ENCODE measurements at places on chromosomes 16 and 17.

DNA sequence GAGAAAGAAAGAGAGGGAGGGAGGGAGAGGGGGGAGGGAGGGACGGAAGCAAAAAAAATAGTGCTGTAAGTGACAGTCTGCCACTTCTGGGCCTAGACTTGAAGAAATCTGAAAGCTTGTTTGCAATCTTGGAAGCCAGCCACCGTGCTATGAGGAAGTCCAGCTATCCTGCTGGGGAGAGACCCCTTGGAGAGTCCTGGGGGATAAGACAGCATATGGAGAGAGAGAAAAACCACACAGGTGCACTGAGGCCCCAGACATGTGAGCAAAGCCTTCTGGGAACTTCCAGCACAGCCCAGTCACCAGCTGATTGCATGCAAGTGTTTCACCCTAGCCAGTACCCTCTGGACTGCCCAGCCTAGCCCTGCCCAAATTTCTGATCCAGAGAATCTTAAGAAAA is 12.6 kb upstream of the ALOX12B start:
- no peak for DNase-seq

GRCh38 chr17:2172077-2172851 is 117.4 kb downstream of the HIC1 start:
- DNase-seq: peak; percentile 99

- DNase-seq: no peak
Measured at GRCh38 chr17:32593003-32593402, 106.2 kb downstream of the CDK5R1 start.

DNA sequence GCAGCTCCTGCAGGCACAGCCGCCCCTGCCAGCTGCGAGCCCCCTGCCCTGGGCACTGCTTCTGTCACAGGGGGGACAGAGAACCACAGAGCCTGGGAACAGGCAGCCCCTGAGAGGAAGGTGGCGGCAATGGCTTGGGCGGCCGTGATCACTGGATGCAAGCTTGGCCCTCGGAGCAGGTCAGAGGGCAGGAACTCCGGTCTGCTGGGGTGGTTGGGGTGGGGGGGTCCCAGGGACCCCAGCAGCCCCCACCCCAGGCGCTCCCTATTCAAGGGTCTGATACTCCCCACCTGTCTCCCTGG is 1.9 kb upstream of the CYBA start:
- DNase-seq: no peak

- DNase-seq: no peak
Measured at GRCh38 chr16:71609066-71609465, 16.9 kb upstream of the MARVELD3 start.

DNA sequence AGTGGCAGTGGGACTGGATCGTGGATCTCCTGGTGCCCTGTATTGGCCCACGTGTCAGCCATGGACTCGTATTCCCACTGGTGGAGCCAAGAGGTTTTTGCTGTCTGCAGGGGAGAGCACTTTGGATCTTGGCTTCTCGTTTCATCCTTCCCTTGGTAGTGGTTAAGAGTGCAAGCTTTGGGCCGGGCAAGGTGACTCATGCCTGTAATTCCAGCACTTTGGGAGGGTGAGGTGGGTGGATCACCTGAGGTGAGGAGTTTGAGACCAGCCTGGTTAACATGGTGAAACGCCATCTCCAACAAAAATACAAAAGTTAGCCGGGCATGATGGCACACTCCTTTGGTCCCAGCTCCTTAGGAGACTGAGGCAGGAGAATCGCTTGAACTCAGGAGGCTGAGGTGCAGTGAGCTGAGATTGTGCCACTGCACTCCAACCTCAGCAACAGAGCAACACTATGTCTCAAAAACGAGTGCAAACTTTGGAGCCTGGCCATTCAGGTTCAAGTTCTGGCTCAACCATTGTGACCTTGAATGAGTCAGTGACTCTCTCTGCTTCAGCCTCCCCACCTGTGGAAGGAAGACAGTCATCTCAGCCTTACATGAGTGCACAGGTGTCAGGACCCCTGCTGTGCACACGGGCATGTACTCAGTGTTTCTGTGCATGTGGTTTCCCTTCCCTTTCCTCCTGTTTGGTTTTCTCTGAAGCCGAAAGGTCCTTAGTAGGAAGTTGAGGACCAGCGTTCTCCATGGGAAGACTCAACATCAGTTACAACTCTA is 57.4 kb downstream of the PLCG2 start:
- no peak for DNase-seq

- DNase-seq: no peak
Measured at GRCh38 chr16:30478766-30479478, 6.4 kb downstream of the ITGAL start.

DNA sequence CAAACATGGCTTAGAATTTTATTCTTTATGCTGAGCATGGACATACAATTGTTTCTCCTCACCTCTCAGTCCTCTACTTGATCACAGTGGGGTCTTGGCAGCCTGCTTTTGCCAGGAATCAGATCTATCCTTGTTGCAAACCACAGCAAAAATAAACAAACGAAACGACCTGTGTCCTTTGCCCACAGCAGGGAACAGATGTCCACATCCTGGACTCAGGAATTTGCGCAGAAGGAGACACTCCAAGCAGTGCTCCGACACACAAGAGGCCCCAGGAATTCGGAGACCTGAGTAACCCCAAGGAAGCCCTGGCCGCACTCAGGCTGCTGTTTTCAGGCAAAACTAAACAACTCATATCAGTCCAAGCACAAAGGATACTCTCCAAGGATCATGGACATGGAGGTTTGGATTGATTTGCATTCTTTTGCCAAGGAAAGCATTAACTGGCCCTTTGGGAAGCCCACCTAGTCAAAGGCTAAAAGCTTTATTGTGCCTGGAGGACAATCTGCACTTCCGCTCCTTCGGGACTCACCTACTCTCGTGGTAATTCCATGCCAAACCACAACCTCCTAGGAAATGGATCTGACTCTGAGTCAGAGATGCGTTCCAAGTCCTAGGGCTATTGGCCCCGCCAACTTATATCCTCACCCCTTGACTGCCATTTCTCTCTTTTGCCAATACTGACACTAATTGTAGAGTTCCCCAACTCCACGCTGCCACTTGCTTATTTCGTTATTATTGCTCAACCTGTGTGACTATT is 271.1 kb upstream of the CDH11 start:
- DNase-seq: no peak

GRCh38 chr16:50208460-50208931 is 55.4 kb downstream of the TENT4B start:
- peak; percentile 73 for DNase-seq

DNA sequence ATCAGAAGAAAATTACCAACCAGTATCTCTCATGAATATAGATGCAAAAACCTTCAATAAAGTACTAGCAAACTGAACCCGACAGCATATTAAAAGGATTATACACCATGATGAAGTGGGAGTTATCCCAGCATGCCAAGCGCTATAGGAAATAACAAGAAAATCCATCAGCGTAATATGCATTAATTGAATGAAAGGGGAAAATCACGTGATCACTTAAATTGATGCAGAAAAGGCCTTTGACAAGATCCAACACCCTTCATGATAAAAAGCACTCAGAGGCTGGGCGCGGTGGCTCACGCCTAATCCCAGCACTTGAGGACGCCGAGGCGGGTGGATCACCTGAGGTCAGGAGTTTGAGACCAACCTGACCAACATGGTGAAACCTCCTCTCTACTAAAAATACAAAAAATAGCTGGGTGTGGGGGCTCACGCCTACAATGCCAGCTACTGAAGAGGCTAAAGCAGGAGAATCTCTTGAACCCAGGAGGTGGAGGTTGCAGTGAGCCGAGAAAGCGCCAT is 4.8 kb downstream of the CTRB2 start:
- DNase-seq: no peak

GRCh38 chr17:68819465-68819864 is 135.7 kb downstream of the ABCA8 start:
- DNase-seq: no peak

GRCh38 chr17:58318627-58319172 is 9.9 kb downstream of the TSPOAP1 start:
- DNase-seq: no peak

GRCh38 chr17:80845069-80845862 is 146.4 kb upstream of the CHMP6 start:
- no peak for DNase-seq

DNA sequence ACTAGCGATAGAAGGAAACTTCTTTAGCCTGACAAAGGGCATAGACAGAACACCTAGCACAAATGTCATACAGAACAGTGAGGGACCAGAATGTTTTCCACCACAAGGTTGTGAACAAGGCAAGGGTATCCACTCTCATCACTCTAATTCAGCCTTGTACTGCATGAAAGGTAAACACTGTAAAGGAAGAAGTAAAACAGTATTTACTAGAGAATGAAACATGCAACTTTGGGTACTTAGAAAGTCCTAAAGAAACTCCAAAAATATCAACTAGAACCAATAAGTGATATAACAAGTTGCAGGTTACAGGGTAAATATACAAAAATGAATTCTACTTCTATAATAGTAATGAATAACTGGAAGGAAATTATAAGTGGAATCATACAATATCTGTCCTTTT is 32.2 kb downstream of the BRIP1 start:
- DNase-seq: no peak

GRCh38 chr17:49258394-49258793 is 27.8 kb upstream of the PHOSPHO1 start:
- DNase-seq: no peak

DNA sequence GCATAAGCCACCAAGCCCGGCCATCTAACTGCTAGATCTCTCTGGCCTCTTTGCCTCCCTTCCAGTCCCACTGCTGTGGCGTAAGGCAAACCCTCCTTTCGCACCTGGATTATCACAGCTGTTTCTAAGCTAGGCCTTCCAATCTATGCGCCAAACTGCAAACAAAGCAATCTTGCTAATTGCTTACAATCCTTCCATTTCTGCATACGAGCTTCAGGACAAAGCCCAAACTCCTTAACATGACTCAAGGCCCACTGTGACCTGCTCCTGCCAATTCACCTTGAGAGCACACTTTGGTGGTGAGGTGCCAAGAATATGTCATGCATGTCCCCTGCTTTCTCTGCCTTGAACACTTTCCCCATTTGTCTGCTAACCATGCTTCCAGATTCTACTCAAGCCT is 6.0 kb upstream of the ARL5C start:
- no peak for DNase-seq

DNA sequence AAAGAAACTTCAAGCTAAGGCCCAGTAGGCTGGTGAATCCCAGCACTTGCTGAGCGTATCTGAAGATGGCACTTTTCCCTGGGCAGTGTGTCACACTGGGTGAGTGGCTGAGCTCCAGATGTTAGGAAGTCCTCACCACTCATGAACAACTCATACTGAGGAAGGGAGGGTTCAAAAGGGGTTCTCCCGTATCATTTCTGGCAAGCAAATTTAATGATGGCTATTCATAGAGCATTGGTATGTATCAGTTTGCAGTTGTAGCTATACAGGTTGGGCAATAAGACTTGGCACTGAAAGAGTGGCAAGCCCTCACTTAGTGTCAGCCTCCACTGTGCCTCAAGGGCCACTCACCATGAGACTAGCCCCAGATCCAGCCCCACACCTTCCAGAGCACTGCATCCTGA is 10.7 kb downstream of the GFOD2 start:
- DNase-seq: peak; percentile 49

DNA sequence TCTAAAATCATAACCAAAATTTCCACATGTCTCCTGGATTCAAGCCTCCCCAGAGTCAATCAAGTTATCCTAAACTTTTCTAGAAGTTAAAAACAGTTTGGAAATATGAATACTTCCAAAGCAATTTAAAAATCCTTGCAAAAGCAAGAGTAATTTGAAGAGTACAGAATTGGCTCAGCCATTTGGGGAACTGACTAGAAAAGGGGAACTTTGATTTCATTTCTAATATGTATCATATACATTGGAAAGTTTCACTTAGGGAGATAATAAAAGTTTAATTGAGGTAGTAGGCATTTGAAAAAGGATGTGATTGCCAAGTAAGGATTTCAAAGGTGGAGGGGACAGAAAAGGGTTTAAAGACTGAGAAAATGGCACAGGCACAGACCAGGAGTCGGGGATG is 9.0 kb upstream of the SLFN12L start:
- no peak for DNase-seq

- no peak for DNase-seq
Measured at GRCh38 chr16:29808219-29808900, 2.0 kb downstream of the MAZ start.

- DNase-seq: no peak
Measured at GRCh38 chr17:76641501-76641900, 2.1 kb downstream of the ST6GALNAC1 start.

GRCh38 chr16:3065069-3065741 is at the start of gene IL32:
Gene IL32 (plus strand): TSS chr16:3065640. CDS start chr16:3065812, 172 bp downstream.
- DNase-seq: peak; percentile 94

DNA sequence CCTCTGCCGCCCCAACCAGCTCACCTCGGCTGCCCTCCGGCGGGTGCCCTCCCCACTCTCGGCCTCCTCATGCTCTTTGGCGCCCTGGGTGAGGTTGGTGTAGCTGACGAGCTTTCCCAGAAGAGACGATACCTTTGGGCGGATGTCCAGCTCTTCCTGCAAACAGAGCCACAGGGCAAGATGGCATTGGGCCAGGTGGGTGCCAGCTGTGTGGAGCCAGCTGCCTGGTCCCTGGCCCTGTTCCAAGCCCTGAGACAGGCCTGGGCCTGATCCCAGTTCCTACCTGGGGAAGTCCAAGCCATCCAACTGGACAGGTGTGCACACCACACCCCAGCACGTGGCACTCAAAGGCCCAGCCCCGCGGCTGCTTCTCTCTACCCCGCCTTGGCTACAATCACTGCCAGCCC is 6.9 kb downstream of the SLC12A4 start:
- DNase-seq: no peak

DNA sequence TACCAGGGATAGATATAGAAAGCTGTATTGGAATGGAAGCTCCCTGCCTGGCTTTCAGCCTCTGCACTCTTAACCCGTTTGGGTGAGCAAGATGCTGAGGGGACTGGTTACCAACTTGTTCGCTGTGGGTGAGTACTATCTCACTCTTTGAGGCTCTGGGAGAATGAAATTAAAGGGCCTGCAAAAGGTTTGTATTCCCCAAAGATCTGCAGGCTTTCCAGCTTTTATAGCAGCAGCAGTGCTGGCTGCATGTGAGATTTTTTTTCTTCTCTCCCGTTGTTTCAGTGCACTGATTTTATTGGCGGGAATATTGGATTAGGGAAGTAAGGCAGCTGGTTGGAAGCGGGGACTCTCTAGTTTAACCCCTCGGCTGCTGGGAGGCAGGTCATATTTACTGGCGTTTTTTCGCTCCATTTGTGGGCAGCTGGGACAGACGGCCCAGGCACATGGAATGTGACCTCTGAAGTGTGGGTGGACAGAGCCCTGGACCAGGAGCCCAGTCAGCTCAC is 30.9 kb downstream of the C17orf75 start:
- no peak for DNase-seq

- DNase-seq: no peak
Measured at GRCh38 chr16:10846213-10846998, 27.8 kb upstream of the TVP23A start.

DNA sequence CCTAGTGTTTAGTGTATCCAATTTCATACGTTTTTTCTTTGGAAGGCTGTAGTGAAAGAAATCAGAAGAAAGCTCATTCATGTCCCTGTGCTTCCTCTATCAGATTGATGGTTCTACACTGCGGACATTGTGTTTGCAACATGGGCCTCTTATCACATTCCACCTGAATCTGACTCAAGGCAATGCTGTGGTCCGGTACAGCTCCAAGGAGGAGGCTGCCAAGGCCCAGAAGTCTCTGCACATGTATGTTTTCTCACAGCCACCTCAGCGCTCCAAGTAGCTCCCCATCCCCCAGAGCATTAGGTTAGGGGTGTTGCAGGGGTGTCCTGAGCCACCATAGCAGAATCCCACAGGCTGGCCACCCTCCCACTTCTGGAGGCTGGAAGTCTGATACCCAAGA is 25.2 kb downstream of the TMC6 start:
- DNase-seq: peak; percentile 7

GRCh38 chr16:83850947-83851346 is 43.2 kb downstream of the HSBP1 start:
- no peak for DNase-seq

GRCh38 chr17:44223541-44224071 is 4.1 kb upstream of the UBTF start:
- DNase-seq: peak; percentile 65

Measured in IMR-90 (cell line).